ENCODE measurements at places on chromosomes 4 and X.
A peak's percentile ranks its signal among the peaks of the same experiment; 100 is the strongest.

- DNase-seq: no peak
Measured at GRCh38 chr4:139521754-139522401, 34.1 kb downstream of the SETD7 start.

DNA sequence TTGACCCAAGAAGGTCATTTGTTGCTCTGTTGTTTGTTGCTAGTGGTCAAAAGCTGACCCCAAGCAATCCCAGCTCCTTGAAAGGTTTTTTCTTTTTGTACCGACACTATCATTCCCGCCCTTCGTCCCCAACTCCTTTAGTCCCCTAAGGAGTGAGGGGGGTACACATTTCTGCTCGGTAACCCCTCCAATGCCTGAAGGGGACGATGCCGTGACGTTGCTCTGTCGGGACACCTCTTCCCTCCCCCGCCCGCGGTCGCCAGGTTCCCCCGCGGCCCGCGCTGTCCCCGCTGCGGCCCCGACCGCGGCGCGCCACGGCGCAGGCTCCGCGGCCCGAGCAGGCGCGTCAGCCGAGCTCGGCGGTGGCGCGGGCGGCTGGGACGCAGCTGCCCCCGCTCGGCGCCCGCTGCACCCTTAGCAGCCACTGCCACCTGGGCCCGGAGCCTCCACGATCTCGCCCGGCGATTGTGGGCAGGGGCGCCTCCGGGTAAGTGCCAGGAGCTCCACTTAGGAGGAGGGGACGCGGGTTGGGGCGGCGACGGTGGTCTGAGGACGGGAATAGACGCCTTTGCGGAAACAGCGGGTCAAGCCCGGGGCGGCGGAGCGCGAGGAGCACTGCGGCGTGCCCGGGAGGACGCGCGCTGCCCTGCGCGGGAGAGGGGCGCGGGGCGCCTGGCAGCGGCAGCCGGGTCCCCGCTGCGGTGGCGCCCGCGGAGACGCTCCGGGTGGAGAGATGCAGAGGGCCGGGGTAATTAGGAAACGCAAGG, at the start of gene GLRB:
GLRB (plus strand) TSS at position 340 of the 767 bp plus-strand sequence. CDS start 1,875 bp downstream, outside the sequence.
- peak; percentile 74 for DNase-seq

DNA sequence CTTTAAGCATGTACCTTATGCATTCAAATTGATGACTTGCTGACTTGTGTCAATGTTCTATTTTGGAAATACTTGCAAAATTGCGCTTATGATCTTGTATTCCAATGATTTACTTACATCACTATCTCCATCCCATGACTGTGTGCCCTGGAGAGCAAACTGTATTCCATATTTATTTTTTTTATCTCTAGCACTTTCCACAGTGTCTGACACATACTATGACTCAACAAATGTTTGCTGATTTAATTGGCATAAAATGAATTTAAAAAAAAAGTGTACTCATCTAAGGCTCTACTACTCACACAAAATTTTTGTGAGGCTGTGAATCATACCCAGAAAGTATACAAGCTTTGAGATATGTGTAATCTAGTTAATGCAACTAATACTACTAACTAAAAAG, 1066.8 kb upstream of the ADGRL3 start:
- no peak for DNase-seq

GRCh38 chr4:87116231-87116630, 104.2 kb downstream of the KLHL8 start:
- DNase-seq: no peak

GRCh38 chr4:13371048-13371447, 113.1 kb downstream of the RAB28 start:
- no peak for DNase-seq

- no peak for DNase-seq
Measured at GRCh38 chrX:110041980-110042379, 39.1 kb downstream of the TMEM164 start.

GRCh38 chrX:6708041-6708440, 173.1 kb upstream of the VCX3A start:
- no peak for DNase-seq

DNA sequence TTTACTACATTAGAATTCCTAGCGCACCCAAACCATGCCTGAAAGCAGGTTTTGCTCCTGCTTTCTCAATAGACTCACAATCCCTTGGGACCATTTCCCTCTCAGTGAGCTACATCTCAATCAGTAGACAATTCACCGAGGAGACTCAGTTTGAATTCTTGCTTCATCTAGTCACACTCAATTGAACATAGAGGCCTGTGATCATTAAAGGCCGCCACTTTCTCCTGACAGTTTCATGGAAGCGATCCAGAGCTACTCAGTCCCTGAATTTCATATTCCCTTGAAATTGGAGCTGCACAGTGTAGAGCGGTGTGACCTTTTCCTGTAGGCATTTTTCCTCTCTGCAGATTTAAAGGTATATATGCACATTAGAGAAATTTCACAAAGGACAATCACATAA, 193.9 kb upstream of the SPOCK3 start:
- no peak for DNase-seq

- no peak for DNase-seq
Measured at GRCh38 chr4:174056959-174057358, 226.5 kb downstream of the FBXO8 start.

GRCh38 chr4:12703036-12703435, 781.1 kb downstream of the RAB28 start:
- no peak for DNase-seq

- DNase-seq: no peak
Measured at GRCh38 chr4:109191216-109191615, 111.2 kb downstream of the COL25A1 start.
